ENCODE measurements at places on chromosomes 11 and 22.

DNA sequence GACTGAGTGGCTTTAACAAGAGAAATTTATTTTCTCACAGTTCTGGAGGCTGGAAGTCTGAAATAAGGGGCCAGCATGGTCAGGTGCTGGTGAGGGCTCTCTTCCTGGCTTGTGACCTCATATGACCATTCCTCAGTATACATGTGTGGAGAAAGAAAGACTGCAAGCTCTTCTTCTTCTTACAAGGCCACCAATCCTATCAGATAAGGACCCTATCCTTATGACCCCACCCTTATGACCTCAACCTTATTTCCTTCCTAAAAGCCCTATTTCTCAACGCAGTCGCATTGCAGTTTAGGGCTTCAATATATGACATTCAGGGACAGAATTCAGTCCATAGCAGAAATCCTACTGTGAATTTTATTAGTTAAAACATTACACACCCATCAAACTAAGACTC, 124.4 kb upstream of the RAG2 start:
- DNase-seq, result no peak

DNA sequence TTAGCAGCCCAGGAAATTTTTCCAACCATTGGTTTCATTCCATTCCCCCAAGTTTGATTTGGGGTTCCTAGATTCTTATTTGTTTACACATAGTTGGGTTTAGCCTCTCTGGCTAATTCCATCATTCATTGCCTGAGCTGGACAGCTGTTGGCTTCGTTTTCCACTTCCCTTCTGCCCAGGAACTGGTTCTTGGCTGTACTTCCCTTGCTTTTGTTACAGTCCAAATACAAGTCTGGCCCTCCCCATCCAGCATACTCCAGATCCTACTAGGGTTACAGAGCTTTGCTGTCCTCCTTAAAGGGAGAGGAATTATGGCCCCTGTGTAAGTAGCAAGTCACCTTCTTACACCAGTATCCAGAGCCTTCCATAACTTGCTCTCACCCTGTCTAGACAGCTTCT, 356.3 kb downstream of the FAT3 start:
- DNase-seq, result no peak

DNA sequence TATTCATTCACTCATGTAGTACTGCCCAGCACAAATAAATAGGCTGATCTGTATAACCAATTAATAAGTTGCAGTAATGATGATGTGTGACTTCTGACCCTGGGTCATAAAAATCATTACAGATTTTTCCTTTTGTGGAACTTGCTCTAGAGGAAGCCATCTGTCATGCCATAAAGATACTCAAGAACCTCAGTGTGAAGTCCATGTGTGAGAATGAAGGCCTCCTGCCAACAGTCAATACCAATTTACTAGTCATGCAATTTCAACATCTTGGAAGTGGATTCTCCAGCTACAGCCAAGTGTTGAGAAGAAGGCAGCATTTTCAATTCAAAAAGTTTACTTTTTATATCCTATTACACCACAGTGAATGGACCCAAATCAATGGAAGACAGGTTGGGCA, 435.6 kb upstream of the LRRC4C start:
- no peak for DNase-seq

GRCh38 chr22:38953577-38954413, 3.6 kb upstream of the APOBEC3A start:
- no peak for DNase-seq

DNA sequence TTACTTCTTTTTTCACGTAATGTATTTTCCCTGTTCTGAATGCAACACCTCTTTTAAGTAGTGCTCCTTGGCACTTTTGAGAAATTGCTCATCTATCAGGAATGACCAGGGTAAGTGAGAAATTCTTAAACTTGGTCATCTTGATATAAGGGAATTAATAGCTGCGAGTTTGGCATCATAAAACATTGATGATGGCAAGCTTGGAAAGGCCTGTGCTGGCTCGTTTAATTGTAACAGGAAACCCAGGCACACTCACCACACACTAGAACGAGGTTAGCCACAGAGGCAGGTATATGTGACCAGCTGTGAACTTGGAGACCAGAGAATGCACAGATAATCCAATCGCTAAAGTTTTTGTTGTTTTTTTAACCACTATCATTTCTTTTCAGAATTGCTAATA, 24.3 kb downstream of the FAM118A start:
- no peak for DNase-seq

DNA sequence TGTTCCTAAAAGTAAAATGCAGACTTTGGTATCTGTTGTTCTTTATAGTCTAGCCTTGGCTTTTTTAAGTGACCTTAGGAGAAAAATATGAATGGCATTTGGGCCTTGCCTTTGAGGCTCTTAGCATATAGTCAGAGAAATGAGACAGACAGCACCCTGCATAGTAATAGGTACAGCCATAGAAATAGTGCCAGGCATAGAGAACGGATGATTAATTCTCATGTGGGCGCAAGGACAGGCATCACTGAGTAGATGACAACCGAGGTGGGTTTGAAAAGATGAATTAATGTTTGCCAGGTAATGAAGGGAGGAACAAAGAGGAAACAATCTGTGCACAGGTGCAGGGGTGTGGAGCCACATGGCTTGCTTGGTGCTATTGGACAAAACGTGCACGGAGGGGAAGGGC, 90.5 kb downstream of the BMAL1 start:
- DNase-seq, result no peak

Data from AG09319 (cell line).